ENCODE measurements at places on chromosomes 5 and 9.
A peak's percentile ranks its signal among the peaks of the same experiment; 100 is the strongest.

- DNase-seq, result no peak
These were observed 66.7 kb downstream of the PSD2 start for GRCh38 chr5:139862313-139862712.

DNA sequence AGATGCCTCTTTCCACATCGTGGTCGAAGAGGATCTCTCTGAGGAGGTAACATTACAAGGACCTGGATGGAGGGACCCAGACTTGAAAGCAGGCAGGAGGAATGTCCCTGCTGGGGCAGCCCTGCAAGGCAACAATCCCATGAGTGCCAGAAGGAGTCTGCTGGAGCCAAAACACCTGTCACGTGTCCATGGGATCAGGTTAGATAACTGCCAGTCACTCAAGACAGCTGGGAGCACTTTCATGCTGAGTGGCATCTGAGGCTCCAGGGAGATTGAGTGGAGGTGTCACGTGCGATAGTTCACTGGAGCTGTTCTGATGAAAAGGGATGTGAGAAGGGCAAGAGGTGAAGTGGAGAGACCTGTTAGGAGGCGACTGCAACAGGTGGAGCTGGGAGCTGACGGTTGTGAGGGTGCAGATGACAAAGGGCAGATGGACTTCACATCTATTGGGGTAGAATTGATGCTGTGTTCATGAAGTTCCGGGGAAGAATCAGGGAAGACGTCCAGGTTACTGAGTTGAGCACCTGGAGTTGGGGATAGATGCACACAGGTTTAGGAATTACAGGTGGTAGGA lies 68.4 kb downstream of the ICE1 start:
- DNase-seq, result no peak

DNA sequence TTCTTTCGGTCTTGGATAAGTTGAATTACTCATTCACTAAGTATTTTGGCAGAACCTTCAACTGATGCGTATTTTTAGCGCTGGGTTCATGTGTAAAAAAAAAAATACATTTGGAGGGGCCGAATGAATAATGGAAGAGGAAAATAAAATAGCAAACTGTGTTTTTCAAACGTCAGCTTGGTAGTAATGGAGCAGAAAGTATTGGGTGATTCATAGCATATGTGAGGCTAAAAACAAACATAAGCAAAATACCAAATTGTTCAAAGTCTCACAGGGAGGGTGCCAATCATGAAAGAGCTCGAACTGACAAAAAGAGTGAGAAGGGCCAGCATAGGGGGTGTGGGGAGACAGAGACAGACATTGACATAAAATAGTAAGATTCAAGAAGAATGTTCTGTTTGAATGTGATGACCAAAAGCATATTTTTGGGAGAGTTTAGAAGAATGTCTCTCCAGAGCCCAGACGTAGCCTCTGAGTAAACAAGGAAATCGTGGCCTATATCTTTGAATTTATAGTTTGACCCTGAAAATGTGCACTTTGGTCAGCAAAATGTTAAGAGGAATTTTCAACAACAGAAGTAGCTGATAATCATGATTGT lies 174.9 kb upstream of the HMHB1 start:
- DNase-seq, result no peak

GRCh38 chr5:170121321-170121720 lies 15.6 kb downstream of the FOXI1 start:
- DNase-seq, result no peak

- DNase-seq, result no peak
These were observed 493.6 kb upstream of the KLF4 start for GRCh38 chr9:107983181-107983603.

- no peak for DNase-seq
These were observed 45.1 kb downstream of the GLRX start for GRCh38 chr5:95777441-95777840.

DNA sequence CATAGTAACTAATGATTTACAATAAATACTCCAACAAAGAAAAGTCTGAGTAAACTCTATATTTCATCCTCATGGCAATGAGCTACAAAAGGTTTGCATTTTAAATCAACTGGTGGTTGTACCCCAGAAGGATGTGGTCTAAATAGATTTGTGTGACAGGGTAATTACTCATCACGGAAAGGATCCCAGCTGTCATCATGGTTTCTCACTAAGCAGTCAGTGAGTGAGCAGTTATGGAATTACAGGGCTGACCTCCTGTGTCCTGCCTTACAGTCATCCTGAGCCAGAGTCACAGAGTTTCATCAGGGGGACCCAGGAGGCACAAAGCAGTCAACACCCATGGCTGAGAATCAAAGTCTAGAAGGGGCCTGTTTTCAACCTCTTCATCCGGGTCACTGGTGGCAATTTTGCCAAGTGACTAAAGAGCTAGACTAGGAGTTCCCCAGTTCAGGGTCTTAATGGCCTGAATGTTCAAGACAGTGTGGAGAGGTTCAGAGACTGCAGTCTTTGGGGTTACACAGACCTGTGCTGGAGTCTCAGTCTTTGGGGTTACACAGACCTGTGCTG lies 210.7 kb upstream of the SLC24A2 start:
- no peak for DNase-seq

GRCh38 chr5:54426209-54426608 lies 29.3 kb upstream of the HSPB3 start:
- DNase-seq, result no peak

DNA sequence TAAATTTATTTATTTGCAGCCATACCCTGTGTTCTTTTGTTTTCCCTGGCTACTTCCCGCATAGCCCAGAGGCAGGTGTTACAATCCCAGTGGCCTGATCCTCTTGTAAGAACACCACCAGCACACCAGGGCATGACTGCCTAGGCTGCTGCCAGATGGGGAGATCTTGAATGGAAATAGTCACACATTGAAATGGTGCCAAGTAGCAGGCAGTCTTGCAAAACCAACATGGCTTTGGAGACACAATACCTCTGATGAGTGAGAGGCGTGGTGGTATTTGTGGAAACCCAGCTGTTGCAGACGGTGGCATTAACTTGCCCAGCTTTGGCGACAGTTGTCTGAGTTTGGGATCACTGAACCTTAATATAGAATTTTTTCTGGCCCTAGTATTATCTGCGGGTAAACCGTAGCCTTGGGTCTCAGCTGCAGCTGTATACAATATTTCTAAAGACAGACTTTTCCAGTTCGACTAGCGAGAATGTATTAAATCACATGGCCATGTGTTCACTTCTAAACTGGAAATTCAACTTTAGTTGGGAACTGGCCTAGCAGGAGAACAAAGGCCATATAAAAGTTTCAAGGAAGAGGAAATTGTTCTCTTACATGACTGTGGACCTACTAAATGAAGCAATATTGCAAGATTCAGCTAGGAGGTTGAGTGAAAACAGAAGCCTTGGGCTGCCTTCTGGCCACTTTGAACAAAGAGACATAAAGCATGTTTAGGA lies 277.0 kb downstream of the SMARCA2 start:
- no peak for DNase-seq

GRCh38 chr9:84254972-84255371 lies 85.6 kb downstream of the SLC28A3 start:
- DNase-seq, result no peak

DNA sequence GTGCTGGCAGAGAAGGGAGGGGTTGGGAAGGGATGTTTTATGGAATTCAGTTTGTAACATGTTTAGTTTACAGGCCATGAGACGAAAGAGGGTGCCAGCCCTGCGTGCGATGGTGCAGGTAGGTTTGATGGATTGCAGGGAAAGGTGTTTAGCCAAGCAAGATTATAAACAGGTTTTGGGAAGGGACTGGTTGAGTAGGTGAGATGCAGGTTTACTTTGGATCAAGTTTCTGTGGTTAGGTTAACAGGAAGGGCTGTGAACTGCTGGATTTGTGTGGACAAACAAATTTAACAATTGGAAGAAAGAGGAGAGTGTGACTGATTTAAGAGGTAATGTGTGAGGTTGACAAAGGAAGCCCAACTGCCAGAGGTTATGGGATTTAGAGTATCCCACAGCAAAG lies 32.6 kb upstream of the GPX3 start:
- DNase-seq, result no peak

GRCh38 chr9:93119953-93120845 lies 13.9 kb downstream of the NINJ1 start:
- DNase-seq, result peak; percentile 31

DNA sequence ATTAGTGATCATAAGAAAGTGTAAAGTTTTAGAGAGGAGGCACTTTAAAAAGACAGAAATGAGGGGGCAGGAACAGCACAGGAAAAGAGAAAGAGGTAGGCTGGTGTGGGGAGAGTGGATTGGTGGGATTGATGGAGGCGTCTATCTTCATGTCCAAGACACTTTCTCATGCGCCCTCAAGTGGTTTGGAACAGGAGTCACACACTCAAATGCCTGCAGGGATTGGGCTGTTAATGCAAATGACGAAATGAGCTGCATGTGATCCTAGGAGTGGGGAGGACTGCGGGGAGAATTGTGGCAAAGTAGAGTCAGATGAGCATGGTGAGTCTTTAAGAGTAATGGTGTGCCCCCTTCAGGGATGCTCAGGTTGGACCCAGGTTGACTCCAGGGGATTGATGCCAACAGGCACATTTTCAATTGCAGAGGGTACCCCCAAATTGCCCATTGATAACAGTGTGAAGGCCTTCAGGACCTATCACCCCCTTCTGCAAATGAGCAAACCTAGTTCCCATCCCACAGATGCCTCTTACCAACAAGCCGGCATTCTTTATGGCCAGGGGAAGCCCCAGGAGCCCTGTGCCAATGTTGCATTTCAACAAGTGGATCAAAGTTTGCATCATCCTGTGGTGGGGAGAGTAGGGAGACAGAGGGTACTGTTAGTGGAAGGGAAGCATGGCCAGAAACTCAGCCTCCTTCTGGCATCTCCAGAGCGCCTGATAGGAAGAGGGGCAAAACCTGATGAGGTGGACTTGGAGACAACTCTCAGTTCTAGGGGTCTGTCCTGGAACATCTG lies 5.3 kb downstream of the SLC36A3 start:
- no peak for DNase-seq

GRCh38 chr5:117748336-117748735 lies 1173.7 kb upstream of the SEMA6A start:
- DNase-seq, result no peak

DNA sequence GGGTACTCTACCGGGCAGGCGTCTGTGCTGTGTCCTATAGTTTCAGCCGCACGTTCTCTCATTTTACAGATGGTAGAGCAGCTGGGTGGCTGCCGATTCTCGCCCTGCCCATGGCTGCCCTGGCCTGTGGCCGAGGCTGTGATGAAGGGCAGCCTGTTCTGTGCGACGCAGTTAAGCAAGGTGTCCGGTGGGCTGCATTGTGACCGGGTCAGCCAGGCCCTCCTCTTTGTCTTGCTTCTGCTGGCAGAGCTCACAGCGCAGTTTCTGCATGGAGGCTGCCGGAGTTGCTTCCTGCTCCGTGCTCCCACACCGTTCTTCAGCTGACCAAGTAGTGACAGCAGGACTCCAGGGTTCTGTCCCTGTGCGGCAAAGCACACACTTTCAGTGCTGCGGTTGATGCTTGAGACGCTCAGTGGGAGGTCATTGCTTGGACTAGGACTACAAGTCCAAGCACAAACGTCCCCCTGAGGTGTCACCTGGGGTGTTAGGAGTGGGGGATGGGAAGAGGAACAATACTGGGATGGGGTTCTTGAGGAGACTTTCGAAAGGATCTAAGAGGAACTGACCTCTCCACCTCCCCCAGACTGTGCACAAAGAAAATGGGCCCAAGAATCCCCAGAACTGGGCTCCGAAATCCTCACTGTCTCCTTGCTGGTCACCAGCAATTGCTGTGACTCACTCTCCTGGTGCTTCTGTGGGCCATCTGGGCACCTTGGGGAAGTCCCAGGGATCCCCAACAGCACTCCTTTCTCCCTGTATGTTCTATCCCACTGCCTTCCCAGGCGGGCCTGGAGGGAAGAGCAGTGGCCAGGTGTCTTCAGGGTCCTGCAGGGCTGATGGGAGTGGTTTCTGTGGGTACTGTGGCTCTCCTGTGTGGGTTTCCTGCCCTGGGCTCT lies 58.2 kb downstream of the GADD45G start:
- DNase-seq, result no peak

GRCh38 chr9:80127920-80128319 lies 556.2 kb downstream of the TLE4 start:
- DNase-seq, result no peak

DNA sequence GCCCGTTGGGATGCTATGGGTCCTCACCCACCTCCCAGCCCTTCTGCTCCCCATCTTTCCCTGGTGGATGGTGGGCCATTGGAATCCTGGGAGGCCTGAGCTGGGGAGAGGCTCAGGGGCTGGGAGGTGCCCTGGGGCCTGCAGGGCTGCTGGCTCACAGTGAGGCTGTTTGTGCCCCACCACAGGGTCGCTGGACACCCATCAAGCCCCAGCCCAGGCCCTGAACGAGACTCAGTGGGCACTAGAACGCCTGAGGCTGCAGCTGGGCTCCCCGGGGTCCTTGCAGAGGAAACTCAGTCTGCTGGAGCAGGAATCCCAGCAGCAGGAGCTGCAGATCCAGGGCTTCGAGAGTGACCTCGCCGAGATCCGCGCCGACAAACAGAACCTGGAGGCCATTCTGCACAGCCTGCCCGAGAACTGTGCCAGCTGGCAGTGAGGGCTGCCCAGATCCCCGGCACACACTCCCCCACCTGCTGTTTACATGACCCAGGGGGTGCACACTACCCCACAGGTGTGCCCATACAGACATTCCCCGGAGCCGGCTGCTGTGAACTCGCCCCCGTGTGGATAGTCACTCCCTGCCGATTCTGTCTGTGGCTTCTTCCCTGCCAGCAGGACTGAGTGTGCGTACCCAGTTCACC lies 4.9 kb upstream of the AIF1L start:
- DNase-seq, result no peak

DNA sequence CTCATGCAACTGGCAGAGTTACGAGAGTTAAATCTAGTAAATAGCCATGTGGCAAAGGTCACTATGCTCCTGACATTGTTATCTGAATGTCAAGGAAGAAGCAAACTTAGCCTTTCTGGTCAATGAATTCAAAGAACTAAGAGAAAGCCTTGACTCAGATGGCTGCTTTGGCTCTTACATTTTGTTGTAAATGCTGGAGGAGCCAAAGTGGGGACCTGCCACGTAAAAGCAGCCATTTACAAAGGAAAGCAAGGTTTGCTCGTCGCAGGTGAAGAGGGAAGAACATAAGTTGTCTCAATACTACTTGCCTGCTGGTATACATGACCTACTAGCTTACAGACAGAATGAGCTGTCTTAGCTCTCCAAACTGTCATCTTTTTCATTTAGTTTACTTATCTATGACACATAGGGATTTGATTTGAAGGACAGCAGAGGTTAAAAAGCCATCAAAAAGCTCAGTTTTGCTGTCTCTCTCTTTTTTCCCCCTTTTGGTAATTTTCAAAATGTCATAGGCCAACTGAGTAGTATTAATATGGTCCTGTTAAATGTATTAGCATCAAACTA lies 1052.8 kb upstream of the DMAC1 start:
- DNase-seq, result no peak

- no peak for DNase-seq
These were observed 187.0 kb upstream of the ADCY2 start for GRCh38 chr5:7208938-7209337.

DNA sequence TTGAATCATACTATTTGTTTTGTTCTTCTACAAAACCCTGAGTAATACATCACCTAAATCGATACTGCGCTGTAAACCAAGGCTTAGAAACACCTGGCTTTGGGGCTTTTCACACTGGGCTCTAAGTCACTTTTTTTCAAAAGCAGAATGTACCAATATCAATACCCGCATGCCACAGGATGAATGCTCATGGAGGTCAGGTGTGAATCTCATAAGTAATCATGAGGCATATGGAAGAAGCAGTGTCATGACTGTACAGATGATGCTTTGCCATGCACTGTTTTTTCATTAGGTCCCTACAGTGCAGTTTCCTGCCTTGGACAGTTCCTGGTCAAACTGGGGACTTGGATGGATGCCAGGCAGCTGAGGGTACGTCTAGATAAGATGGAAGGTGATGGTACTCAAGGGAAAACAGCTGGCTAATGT lies 49.0 kb upstream of the ATG10 start:
- DNase-seq, result no peak

GRCh38 chr9:119788921-119789320 lies 419.7 kb upstream of the BRINP1 start:
- DNase-seq, result no peak

GRCh38 chr5:71681296-71681695 lies 37.8 kb upstream of the CARTPT start:
- DNase-seq, result no peak
